ENCODE measurements at places on chromosomes 2 and 18.

GRCh38 chr18:51647942-51648341 lies 450.5 kb upstream of the MEX3C start:
- no peak for DNase-seq

DNA sequence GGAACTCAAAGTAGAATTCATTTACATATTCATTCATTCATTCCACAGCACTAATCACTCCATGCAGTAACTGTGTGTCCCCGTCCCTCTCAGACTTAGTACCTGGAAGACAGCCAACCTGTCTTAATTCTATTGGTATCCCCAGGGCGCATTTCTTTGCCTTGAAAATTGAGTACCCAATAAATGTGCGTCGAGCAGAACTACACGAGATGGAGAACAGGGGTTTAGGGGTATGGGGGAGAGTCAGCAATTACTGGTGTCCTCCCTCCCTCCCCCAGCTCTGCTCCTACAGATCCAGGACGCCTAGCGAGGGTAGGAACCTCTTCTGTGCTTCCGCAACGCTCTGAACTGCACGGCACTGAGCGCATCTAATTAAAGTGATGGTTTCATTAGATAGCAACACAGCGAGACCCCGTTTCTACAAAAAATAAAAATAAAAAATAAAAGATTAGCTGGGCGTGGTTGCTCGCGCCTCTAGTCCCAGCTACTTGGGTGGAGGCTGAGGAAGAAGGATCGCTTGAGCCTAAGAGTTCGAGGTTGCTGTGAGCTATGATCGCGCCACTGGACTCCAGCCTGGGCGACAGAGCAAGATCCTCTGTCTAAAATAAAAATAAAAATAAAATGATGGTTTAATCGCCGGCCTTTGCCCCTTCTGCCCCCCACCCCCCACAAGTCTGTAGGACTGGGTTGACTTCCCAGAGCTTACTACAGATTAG lies 614 bp upstream of the FKBP1B start:
- no peak for DNase-seq

DNA sequence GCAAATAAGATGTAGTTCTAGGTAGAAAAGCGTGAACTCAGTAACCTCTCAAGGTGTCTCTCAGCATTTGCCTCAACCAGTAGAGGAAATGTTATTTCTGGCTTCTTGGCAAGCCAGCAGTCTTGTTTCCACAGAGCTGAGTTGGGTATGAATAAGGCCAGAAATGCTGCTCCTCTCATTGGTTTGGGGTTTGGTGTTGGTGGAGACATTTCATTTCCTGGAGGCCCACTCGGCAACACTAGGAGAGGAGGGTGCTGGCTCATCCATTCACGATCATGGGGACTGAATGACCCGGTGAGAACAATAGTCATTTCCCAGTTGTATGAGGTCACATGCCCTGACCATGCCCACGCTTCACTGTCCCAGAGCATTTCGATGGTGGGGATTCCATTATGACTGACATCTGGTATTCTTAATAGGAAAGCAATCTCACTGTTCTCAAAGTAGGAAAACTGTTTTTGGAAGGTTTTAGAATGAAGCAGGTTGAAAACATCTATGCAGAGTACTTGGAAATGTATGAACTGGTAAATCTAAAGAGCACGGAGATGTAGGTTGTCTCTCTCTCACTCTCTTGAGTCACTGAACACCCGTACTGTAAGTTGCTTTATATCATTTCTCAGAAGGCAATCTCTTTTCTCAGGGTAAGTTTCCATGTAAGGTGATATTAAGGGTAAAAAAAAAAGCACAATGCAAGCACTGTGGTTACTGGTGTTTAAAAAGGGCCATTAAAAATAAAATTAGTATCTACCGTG lies 37.1 kb upstream of the CTLA4 start:
- DNase-seq = no peak

DNA sequence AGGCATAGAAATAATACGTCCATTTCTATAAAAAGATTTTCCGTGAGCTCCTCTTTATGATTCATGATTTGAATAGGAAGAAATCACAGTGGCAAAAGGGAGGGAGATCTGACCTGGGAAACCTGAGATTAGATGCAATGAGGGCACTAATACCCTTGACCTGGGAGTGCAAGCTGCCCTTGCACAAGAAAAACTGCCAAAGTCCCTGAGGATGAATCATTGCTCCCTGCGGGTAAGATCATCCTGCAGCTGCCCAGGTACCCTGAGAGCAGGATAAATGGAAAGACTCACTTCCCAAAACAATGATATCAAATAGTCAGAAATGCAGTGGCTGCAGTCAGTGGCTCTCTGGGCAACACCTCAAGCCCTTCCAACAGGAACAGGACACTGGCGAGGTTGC lies 11.6 kb downstream of the FHL2 start:
- no peak for DNase-seq

DNA sequence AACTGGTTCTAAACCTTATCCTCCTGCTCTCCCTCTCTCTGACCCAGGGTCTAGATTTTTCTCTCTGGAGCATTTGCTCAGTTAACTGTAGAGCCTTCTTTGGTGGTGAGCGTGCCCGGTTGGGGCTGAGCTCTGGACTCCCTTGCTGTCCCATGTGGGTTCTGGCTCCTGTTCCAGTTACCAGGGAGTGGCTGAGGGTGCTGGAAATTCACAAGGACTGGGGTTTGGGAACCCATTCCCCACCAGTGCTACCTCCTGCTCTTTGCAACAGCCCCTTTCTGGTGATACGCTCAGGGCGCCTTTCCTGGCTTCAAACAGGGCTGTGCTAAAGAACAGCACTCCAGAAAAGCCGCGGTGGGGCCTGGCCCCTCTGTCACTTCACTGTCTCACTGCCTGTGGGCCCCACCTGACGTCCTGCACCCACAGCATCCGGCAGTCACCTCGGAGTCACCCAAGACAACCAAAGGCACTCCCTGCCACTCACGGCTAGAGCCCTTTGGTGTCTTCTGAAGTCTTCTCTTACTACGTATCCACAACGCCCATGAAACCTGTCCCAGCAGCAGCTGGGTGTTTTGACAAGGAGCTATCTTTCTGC lies 41.3 kb downstream of the CAPN13 start:
- DNase-seq = no peak

- no peak for DNase-seq
These were observed 29.3 kb downstream of the FEZ2 start for GRCh38 chr2:36568516-36569246.

DNA sequence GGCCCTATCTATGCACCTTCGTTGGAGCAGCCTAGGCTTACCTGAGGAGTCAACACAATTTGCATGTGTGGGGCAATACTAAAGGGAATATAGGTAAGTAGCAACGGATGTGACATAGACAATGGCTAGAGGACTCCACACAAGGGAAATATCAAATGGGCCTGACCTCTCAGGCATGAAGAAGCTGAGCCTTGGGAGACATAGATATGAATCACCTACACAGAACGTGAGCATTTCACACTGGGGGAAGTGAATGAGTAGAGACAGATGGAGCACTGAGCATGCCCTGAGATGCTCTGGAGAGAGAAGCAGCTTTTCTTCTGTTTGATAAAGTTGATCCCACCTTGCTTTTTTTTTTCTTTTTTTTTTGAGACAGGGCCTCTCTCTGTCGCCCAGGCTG lies 97.9 kb downstream of the ATL2 start:
- DNase-seq = no peak

- no peak for DNase-seq
These were observed 73.1 kb upstream of the DSG1 start for GRCh38 chr18:31244771-31245394.

- no peak for DNase-seq
These were observed 75.2 kb upstream of the C2orf15 start for GRCh38 chr2:99066075-99066958.

DNA sequence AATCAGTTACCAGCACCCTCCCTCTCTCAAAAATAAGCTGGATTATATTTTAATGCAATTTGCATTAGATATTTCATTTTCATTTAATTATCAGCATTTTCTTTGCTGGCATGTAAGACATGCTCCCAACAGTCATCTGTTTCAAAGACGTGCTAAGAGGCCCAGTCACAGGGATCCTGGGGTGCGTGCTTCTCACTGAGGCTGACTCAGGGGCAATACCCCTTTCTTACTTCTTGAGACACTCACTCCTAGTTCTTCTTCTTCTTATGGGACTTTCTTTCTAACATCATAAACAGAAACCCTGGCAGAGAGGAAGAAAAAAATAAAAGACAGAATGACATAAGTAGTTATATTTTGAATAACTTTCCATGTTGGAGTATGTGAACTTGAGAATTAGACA lies 372.1 kb upstream of the MEX3C start:
- no peak for DNase-seq

DNA sequence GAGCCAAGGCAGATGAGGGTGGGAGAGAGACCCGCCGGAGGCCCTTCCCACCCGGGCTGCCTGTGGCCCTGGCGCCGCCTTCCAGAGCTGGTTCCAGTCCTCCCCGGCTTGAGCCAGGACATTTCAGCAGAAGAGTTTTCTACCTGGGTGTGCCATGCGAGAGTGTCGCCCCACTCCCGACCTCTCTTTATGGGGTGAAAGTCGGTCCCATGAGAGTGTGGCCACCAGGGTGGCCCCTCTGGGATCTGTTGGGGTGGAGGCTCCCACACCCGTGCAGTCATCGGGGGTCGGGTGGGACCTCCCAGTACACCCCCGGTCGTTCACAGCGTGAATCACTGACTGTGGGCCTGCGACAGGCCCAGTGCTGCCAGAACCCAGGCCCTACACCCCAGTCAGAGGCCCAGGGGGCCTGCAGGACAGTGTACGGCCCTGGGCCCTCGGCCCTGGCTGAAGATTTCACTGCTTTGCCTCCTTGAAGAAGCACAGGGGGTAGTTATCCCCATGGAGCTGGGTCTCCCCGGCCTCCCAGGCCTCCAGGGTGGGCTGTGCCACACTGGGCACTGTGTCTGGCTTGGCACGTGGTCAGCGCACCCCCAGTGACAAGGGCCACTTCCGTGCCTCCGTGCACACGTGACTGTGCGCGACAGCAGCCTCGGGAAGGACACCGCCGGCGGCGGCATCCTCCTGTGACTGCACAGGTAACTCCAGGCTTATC lies 5.9 kb downstream of the NFATC1 start:
- no peak for DNase-seq

DNA sequence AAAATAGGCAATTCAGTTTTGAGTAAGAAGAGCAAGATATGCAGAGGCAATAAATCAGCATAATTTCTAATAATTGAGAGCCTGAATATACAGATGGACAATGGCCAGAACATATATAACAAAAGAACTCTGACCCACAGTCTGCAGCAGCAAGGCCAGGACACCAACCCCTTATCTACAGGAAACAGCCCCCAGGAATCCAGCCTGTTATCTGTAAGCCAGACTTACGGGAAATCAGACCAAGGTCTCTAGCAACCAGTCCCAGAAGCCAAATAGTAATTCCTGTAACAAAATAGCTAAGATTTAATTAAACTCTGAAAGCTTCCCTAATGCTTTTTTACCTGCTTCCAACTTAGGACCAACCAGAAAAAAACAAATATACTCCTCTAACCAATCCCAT lies 434.5 kb upstream of the GYPC start:
- no peak for DNase-seq

GRCh38 chr18:25233528-25234321 lies 118.2 kb downstream of the ZNF521 start:
- DNase-seq = no peak

DNA sequence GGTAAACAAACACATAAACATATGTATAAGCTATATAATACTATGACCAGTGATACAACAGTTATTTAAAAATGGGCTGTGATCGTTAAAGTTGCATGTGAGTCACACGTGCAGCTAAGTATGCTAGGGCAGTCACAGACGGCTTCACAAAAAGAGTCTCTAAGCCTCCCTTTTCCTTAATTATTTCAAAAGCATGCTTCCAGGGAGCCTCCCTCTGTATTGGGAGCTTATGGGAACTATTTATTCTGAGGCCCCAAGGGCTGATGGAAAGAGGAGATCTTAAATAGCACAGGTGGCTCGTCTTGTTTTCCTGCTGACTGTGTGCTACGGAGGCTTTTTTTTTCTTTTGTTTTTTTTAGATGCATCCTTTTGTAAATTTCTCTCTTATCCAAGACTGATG lies 94.3 kb downstream of the ADCYAP1 start:
- no peak for DNase-seq

Data from stimulated activated CD8-positive, alpha-beta memory T cell treated with anti-CD3 and anti-CD28 coated beads, Interleukin-7, amount 100 ng/mL, for 1 hour (primary cell).